ENCODE measurements at places on chromosomes 7 and 10. TPM values are rescaled to one million over a fixed set of nuclear protein-coding genes. Genes with fewer than 3 reads are reported as not detected.

DNA sequence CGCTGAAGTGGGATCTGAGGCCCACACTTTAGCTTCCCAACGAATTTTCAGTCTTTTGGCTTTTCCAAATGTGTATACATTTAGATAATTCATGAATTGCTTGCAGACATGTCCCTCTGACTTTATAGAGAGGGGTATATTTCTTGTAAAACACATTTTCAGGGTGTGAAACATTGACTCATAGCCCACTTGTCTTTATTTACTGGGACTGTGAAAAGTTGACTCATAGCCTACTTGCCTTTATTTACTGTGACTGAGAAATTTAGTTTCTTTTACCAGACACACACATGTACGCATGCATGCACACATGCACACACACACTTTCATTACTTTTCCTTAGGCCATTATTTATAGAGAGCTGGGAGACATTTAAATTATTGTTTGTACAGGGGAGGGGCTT, 79.1 kb downstream of the VTI1A start:
- no peaks in the 10 kb centered on the region for H3K27me3 ChIP-seq
- H3K4me1 ChIP-seq, result no peaks in the 10 kb centered on the region
- no peaks in the 10 kb centered on the region for H3K36me3 ChIP-seq
- H3K4me3 ChIP-seq, result no peak overlapping the region
- no peak overlapping the region for H3K27ac ChIP-seq
- no peak for DNase-seq

- no peak for DNase-seq
- no peaks in the 10 kb centered on the region for H3K36me3 ChIP-seq
- H3K4me1 ChIP-seq, result no peaks in the 10 kb centered on the region
- H3K4me3 ChIP-seq, result no peak overlapping the region
- H3K27ac ChIP-seq, result no peak overlapping the region
- H3K27me3 ChIP-seq, result no peaks in the 10 kb centered on the region
Measured at GRCh38 chr7:33697616-33698015, 207.7 kb upstream of the BMPER start.

The OR6V1 gene
- not detected for polyA plus RNA-seq

DNA sequence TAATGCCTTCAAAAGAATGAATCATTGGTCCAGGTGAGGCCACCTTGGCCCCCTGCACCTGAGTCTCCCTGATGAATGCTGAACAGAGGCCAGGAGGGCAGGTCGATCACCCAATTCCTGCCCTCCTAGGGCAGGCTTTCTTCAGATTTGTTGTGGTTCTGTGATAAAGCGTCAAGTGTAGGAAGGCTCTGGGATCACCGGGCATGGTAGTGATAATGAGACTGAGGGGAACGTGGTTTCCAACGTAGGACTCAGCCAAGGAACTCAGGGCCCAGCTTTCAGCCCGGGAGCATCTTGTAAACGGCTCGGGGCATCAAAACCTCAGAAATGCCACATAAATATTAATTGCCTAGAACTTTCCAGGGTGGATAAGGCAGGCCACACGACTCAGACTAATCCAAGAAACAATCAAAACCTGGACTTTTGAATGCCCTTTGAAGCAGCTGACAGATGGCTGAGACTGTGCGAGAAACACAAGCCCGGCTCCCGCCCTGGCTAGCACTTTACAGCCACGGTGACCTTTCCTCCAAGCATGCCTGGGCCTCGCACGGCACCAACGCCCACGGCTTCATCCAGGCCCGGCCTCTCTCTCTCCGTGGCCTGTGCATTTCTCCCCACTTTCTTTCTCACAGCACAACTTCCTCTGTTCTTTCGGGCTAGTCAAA, 239.3 kb upstream of the GRB10 start:
- no peaks in the 10 kb centered on the region for H3K27me3 ChIP-seq
- H3K36me3 ChIP-seq, result no peaks in the 10 kb centered on the region
- H3K4me3 ChIP-seq, result no peak overlapping the region

DNA sequence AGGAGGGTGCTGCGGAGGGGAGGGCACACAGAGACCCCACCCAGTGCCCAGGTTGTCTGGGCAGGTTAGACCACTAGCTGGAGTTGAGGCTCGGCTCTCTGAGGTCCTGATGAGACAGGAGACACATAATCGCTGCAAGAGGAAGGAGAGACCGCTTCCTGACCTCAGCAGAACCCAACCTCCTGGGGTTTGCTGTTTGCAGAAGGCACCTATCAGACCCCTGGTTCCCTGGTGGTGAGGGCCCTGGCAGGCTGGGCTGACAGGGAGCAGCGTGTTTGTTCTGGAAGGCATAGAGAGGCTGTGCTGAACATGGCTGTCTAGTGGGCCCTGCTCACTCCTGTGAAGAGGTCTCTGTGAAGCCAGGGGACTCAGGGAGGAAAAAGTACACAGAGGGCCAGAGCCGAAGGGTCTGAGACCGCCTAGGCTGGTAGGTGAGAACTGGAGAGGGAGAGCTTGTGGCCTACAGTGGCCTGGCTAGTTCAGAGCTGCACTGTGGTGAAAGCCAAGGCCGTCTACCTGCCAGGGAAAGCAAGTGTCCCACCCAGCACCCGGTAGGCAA, 39.4 kb upstream of the NPFFR1 start:
- H3K4me1 ChIP-seq, result peaks cover 27% of the 10 kb centered on the region
- no peaks in the 10 kb centered on the region for H3K36me3 ChIP-seq
